ENCODE measurements at places on chromosomes 2 and 18.

- no peak for DNase-seq
Observed at GRCh38 chr18:3906116-3906750, 456.3 kb downstream of the TGIF1 start.

DNA sequence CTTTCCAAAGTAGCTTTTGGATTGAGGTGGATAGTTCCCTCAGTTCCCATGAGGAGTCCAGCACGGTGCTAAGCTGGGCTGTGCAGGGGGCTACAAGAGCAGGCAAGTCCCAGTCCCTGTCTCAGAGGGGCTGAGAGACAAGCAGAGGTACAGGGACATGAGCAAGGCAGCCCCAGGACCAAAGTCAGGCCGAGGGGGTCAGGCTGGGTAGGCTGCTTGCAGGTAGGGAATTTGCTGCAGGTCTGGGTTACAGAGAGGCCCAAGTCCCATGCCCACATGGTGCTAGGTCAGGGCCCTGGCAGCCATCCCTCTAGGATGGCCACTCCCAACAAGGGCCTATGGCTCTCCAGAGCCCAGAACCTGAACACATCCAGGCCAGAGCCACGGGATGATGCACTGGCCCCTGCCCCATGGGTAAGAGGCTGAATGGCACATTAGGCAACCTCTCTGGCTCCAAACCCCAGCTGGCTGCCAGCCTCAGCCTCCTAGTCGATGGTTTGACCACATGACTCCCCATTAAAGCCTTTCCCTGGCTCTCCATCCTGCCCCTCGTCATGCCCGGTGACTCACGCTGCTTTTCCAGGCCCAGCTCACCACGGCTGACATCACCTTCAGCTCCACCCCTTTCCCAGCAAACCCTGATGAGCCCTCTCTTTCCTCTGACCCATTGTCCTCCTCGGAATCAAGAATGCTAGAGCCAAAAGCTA, 83.7 kb downstream of the SDC1 start:
- DNase-seq = no peak

DNA sequence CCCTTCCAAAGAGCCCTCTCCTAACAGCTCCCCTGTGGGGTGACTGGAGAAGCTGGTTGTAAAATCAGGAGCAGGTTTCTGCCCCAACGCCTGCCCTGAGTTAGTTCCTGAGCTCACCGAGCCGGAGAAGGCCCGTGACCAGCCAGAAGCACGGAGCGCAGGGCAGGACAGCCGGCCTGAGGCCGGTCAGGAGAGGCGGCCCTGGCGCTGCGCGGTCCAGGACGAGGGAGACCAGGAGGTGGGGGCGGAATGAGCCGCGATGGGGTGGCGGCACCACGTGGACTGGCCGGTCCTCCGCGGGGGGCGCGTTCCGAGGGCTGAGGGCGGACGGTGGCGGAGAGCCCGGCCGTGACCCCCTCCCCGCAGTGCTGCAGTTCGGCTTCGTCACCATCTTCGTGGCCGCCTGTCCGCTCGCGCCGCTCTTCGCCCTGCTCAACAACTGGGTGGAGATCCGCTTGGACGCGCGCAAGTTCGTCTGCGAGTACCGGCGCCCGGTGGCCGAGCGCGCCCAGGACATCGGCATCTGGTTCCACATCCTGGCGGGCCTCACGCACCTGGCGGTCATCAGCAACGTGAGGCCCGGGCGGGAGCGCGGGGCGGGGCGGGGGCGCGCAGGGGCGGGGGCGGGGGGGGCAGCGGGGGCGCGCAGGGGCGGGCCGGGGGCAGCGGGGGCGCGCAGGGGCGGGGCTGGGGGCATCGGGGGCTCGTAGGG, 29.0 kb downstream of the ANO7 start:
- no peak for DNase-seq

- DNase-seq = no peak
Observed at GRCh38 chr18:37294951-37295350, 270.6 kb downstream of the CELF4 start.

DNA sequence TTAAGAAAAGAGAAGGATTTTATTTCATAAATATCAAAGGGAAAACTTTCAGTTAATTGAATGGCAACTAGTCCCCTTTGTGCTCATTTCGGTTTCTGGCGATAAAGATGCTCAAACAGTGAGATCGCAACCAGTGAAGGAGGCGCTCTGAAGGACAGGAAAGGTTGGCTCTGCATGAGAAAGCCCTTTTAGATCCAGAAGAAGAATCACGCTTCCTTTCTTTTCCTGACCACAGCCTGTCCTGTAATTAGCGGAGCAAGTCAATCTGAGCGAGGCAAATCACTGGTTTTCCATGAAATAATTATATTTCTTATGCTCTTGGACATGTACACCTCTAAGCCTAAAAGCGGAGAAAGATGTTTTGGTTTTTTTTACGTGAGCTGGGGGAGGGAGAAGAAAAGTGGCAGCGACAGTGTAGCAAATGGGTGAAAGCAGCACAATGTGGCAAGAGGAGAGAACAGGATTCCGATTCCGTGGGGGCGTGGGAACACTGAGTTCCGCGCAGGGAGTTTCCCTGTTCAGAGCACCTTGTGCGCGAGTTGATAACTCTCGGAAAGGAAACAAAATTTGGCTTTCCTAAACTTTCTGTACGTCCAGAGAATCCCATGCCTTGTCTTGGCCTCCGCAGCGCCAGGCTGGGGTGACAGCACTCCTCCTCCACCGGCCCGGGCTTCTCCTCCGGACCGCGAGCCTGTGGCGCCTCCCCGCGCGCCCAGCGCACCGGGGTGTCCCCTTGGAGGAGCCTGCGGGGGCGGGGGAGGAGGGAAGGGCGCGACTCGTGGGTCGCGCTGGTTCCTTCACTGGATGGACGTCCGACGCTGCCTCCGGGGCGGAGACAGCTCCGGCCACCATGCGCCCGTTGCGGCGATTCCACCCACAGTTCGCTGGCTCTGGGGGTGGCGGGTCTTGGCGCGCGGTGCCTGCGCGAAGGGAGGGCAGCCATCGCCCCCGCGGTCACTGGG, 620 bp upstream of the SLC9A2 start:
- no peak for DNase-seq

DNA sequence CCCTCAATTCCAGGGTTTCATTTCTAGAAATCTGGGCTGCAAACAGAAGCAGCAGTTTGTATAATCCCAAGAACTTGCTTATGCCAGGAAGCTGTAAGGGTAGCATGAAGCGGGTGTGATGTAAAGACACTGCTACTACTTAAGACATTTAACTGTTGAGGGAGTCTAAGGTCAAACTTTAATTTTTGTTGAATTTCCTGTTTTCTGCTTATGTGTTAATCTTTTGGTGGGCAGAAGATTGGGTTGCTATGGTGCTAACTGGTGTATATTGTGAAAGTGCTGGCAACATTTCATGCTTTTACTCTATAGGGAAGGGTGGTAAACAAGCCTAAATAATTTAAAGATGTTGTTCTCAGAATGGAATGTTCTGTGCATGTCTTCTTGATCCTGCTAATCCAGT, 2.7 kb downstream of the NCOA1 start:
- no peak for DNase-seq

DNA sequence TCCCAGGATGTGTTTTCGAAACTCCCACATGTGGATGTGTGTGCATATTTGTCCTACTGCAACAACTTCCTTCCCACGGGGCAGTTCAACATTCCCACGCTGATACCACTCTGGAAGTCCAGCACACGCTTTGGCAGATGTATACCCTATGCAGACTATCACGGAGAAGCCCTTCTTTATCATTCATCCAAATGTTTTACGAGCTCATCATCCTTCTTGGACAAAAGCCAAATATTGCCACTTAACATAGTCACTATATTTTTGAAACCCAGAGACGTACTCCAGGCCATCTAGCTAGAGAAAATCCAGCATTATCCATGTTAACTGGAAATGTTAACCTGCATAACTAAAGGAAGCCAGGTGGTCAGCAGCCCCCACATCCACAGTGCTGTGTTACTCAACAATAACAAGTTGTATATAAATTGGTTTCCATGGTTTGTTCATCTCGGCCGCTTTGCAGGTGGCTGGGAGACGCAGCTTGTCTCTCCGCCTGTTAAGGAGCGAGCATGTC, 131.5 kb downstream of the ZNF532 start:
- no peak for DNase-seq

DNA sequence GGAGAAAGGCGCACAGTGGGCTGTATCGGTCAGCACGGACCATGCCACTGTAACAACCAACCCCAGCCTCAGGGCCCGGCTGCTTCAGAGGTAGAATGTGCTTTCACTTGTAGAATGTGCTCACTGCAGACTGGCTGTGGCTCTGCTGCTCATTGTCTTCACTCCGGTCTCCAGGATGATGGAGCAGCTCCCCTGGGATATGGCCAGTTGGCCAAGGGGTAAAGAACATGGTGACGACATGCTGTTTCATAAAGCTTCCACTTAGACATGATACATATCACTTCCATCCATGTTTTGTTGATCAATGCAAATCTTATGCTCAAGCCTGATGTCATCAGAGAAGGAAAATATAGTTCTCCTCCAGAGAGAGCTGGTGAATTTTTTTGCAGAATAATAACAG, 127.7 kb downstream of the SMAD2 start:
- no peak for DNase-seq

GRCh38 chr2:159728629-159729028, 16.3 kb downstream of the MARCHF7 start:
- DNase-seq = no peak

- peak; percentile 71 for DNase-seq
Observed at GRCh38 chr2:195498176-195498575, 158.8 kb upstream of the SLC39A10 start.

DNA sequence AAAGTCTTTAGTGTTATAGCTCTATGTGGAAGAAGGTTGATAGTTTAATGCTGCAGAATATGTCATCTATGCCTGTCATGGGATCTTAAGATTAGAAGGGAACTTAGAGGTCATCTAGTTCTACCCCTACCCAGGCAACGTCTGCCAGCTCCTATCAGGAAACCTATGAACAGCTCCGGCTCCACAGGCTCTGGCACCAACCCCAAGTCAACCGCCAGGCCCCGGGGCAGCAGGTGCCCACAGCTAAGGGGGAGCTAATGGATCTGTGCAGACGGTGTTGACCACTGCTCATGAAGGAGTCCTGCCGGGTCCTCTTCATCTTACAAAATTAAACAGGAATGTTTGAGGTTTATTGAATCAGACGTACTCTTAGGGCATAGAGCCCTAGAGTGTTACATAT, 440.8 kb upstream of the KLHL29 start:
- DNase-seq = no peak

DNA sequence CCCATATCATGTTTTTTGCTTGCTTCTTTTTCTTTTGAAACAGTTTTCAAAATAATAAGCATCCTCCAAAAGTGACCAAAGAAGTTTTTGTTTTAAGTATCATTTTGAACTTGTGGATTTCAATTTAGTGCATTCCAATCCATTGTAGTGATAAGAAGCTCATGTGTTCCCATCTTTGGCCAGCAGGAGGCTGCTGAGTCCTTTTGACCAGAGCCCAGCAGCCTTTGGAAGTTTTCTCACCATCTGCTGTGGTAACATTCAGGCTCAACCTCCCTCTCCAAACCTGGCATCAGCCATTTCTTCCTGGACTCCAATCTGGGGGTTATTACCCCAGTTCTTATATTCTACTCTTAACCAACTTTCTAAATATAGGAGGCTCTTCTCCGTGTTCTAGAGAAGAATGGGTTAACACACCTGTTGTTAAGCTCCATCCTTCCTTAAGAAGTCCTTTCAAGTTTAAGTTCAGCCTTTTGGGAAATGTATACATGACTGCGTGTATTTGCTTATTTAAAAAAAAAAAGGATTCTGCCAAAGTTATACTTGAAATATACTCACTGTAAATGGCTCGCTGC, 39.0 kb upstream of the MAL start:
- DNase-seq = peak; percentile 59

DNA sequence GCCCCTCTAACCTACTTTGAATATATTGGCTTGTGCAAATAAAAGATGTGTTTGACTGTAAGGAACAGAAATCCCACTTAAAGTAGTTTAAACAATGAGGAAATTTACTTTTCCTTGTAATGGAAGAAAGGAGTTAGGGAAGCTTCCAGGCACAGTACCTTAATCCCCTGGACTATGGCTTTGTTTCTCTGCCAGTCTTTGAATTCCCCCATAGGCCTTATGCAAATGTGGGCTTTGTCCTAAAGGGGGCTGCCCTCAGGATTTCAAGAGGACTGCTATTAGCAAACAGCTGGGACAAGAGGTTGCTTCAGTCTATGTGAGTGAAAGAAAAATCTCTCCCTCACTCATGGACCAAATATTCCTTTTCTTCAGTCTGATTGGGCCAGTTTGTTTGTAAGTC, 255.1 kb upstream of the THSD7B start:
- no peak for DNase-seq

GRCh38 chr2:23435250-23436035, 50.5 kb downstream of the KLHL29 start:
- DNase-seq = peak; percentile 16

GRCh38 chr2:9085353-9085752, 81.9 kb upstream of the MBOAT2 start:
- DNase-seq = no peak

DNA sequence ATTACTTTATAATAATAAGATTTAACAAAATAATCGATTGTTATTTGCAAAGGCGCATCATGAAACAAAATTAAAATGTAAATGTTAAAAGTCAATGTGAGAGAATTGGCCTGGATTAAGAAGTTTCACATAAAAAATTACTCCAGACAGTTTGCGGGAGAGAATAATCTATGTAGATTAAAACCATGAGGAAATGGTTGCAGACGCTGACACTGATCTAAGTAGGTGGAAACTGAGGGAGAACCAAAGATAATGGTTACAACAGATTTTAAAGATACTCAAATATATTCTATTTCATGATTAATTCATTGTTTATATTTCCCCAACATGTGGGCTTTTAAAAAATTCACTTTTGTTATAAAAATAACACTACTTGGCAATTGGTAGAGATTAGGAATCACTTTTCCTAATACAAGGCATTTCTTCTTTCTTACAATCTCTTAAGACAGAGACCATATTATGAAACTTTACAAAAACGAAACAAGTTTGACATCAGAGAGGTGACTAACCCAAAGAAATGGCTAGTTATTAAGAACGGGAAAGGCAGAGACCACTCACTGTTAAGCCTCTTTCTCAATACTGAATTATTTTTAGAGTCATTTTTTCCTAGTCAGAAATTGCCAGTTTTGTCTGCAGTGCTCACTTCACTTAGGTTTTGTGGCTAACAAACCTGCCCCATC, 1.6 kb downstream of the KANSL1L start:
- no peak for DNase-seq

GRCh38 chr2:32937602-32938448, 8.9 kb upstream of the LTBP1 start:
- no peak for DNase-seq

GRCh38 chr2:73564986-73565385, 77.2 kb downstream of the NAT8 start:
- no peak for DNase-seq

GRCh38 chr2:137249463-137250130, 484.3 kb downstream of the THSD7B start:
- DNase-seq = no peak

Data from activated CD8-positive, alpha-beta memory T cell treated with anti-CD3 and anti-CD28 coated beads, Interleukin-2, amount 10 ng/mL, durations not matched to agents 7 days and 5 days (primary cell).